ENCODE measurements at places on chromosomes 5 and 9.
A peak's percentile ranks its signal among the peaks of the same experiment; 100 is the strongest.

DNA sequence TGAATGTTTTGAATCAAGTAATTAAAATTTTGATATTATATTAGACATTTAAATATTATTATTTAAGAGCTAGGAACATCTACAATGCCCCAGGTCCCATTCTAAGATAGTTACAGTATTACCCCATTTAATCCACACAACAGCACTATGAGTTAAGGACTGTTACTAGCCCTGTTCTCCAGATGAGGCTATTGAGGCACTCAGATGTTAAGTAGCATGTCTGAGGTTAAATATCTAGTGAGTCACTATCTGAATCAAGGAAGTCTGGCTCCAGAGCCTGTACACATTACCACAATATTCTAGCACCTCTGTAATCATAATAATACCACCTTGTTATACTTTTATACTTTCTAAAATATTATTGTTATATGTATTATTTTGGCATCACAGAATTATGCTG, 304.6 kb downstream of the PDE4D start:
- no peak for DNase-seq

DNA sequence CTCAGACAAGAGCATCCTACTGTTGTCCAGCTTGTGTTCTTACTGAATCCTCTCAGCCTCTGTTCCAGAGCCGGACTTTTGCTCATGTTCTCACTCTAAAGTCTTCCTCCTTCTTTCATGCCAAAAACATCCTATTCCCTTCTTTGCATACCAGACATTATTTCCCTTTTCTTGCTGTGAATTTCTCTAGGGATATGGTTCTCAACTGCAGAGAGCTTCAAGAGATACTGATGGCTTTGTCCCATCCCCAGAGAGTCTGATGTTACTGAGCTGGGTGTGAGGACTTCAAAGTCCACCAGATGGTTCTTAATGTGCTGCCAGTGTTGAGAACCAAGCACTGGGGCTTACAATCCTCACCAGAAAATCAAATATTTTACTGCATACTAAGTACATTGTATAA, 98.6 kb upstream of the FER start:
- DNase-seq: no peak

GRCh38 chr5:111781200-111781599, 24.2 kb upstream of the NREP start:
- no peak for DNase-seq

DNA sequence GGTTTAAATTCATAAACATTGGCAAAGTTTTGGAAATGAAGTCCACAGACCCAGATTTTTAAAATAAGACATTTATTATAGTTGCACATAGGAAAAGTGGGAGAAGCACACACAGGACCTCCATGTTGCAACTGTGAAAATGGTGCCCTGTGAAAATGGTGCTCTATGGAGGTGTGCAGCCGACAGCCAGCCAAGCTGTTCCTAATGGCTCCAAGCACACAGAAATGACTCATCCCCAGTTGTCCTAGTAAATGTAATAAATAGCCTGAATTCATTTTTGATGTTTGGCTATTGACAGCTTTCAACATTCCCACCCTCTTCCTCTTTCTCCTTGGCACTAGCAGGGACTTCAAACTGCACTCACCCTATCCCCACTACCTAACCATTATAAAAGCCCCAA, 590.9 kb downstream of the CAAP1 start:
- DNase-seq: no peak

DNA sequence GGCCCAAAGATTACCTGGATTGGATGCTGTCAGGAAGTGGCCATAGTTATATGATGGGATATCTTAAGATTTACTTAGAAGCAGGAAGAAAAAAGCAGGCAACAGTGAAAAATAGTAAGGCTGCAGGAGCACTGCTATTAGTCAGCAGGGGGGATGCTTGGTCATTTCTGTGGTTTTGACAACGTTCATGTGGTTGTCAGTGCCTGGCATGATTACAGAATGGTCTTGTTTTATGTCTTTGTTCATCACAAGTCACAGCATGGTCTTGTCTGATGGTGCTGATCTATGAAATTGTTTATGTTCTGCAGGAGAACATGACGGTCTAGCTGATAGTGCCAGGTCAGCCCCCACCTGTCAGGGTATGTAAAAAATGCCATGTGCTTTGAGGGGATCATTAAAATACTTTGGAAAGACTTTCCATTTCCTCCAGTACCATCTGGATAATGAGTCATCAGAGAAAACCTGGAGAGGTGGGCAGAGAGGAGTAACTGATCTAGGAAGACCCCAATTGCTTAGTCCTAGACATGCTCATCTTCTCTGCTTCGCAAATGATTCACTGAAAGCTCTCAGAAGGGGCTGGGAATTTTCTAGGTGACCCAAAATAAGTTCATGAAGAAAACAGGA, 48.5 kb downstream of the PLGRKT start:
- DNase-seq: peak; percentile 13

- DNase-seq: peak; percentile 51
Measured at GRCh38 chr5:78008356-78008967, 232.3 kb upstream of the TBCA start.

- no peak for DNase-seq
Measured at GRCh38 chr9:2992427-2992826, 148.5 kb upstream of the PUM3 start.

GRCh38 chr5:138439477-138440158, 761 bp downstream of the REEP2 start:
- no peak for DNase-seq

- DNase-seq: peak; percentile 83
Measured at GRCh38 chr5:93620487-93621326, 37.7 kb downstream of the NR2F1 start.

DNA sequence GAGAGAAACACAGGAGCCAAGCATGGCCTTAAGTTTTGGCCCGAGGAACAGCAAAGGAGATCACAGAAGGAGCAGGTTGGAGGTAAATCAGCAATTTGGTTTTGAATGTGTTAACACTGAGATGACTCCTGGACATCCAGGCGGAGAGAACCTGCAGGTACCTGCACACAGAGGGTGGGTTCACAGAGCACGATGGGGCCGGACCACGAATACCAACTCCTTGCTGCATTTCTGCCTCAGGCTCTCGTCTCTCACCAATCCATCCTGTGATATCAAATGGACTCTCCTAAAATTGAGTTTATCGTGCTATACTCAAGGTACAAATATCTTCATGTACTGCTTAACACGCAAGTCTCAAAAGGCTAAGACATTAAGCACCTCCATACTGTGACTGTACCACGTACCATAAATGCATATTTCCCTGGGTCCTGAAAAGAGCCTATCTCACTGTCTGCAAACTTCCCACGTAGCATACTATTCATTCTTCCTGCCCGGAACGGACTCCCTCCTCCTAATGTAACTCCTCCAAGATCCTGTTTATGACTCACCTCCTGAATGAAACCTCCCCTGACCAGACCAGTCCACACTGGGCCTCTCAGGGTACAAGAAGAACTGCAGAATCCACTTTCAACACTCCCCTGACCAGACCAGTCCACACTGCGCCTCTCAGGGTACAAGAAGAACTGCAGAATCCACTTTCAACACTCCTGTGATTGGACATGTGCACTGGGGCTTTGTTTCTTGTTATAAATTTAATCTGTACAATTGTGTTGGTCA, 380.8 kb upstream of the RFX3 start:
- no peak for DNase-seq

DNA sequence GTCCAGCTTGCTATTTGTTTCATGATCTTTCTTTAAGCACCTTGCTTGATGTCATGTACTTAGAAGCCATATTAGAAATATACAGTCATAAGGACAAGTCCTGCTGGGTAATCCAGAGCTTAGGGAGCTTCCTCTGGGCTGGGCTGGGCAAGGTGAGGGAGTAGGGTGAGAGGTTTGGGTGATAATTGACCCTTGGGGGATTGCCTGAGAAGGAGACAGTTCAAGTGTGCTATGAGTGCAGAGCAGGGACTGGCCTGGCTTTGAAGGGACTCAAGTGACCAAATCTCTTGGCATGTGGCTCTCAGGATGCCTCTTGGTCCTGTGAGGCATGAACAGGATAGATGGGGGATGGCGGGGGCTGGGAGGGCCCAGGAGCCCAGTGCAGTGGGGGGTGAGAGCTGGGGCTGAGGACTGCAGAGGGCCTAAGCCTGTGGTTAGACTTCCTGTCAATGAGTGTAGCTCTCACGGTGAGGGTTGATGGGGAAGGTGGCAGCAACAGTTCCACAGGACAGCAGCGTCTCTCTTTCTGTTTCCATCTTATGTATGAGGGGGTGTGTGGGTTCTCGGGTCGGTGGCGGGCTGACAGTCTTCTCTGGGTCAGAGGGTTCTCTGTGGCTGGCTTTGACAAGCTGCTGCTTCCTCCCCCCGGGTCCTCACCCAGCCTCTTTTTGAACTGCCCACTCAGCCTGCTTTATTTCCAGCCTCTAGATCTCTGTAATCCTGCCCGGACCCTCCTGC, 53.5 kb downstream of the RGS3 start:
- DNase-seq: peak; percentile 87

- no peak for DNase-seq
Measured at GRCh38 chr5:135212361-135213026, 178.5 kb upstream of the PITX1 start.

DNA sequence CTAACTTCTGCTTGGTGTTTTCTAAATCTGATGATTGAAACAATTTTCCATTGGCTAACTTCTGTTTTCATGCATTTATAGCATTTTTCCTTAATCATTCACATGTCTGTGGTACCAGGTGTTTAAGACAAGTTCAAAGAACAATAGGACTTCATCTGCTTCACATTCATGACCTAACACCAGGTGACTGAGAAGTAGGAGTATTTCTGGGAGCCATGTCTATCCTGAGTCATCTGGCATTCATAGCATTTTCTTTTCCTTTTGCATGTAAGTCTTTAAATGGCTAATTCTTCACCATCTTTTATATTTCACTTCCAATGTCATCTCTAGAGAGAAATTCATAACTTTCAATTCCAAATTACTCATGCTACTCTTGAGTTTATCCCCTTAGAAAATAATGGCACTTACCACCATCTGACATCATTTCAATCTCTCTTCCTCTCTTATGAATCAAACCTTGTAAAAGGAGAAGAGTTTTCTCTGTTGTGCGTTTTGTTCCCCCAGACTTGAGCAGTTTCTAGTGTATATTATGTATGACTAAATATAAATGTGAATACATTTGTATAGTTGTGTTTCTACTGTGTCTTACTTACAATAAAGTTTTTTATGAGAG, 1196.1 kb upstream of the CDH9 start:
- no peak for DNase-seq

DNA sequence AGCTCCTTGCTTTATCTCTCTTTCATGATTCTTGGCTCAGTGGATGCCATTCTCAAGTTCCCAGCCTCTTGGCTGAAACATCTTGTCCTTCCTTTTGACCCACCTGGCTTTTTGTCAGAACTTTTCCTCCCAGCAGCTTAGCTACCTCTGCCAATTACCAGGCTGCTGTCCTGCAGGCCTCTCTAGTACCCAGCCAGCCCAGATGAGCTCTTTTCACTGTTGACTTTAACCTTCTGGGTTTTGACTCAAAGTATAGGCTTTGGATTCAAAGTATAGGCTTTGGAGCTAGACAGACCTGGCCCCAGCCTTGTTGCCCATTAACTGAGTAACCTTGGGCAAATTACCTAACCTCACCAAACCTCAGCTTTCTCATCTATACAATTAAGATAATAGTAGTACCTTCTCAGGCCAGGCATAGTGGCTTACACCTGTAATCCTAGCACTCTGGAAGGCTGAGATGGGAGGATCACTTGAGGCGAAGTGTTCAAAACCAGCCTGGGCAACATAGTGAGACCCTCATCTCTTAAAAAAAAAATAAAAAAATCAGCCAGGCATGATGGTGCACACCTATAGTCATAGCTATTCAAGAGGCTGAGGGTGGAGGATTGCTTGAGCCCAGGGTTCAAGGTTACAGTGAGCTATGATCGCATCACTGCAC, 6.6 kb upstream of the TMEFF1 start:
- no peak for DNase-seq

DNA sequence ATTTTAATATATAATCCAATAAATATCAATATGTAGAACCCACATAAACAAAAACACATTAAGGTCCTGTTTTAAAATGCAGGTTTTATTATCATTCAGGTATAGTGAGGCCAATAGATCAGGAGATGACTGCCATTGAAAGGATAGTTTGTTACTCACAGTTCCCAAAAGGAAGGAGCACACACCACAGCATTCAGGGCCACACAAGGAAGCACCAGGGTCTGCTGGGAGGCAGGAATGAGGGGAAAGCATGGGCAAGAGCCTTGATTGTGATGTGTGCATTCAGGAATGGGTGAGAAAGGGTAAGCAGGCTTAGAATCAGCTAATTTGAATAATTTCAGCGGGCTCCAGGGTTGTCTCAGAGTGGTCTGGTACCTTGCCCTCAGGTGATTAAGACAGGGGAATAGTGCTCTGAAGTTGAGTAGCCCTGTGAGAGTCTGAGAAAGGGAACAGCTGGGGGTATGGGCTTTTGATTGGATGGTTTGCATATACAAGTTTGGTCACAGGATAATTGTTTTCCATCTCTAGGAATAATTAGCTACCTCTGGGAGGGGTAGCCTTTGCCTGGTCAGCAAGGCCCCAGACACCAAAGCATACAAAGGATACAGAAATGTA, 19.8 kb upstream of the OTULIN start:
- DNase-seq: no peak

DNA sequence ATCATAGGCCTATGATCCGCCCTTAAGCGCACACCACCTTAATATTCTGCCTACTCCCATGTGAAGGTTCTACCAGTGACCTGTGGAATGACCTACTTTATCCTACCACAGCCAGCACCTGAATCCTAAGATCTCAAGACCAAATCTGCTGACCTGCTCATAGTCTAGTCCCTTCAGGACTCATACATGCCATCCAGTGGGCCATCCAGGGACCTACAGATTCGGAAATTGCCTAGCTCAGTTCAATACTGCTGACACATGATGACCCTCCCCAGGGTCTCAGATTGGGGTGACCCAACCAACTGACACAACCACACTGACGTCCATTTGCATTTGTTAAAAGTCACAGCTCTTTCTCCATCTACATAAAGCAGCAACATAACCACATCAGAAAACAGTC, 443.8 kb upstream of the ST8SIA4 start:
- DNase-seq: no peak

DNA sequence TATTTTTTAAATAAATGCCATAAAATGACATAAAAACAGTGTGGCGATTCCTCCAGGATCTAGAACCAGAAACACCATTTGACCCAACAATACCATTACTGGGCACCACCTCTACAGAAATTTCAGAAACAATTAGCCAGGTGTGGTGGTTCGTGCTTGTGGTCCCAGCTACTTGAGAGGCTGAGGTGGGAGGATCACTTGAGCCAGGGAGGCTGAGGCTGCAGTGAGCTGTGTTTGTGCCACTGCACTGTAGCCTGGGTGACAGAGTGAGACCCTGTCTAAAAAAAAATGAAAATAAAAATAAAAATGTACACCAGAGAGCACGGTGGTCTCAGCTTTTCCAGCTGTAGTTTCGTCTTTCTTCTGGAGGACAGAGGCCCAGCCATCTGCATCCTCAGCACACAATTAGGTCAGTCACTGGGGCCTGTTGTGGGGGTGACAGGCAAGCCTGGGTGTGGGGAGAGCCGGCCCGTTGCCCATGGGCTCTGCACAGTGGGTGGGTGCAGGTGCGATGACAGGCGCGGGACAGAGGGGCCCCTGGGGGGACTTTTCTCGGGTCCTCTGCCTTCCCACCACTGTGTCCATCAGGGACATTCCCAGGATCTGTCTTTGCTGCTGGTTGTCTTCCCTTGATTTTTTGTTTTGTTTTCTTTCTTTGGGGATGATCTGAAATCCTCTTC, 9.8 kb downstream of the COL5A1 start:
- no peak for DNase-seq
